ENCODE measurements at places on chromosomes 3 and 15.

- DNase-seq: no peak
Measured at GRCh38 chr3:34842706-34843480, 796.4 kb upstream of the ARPP21 start.

- DNase-seq: no peak
Measured at GRCh38 chr3:141521781-141522180, 35.0 kb downstream of the RASA2 start.

DNA sequence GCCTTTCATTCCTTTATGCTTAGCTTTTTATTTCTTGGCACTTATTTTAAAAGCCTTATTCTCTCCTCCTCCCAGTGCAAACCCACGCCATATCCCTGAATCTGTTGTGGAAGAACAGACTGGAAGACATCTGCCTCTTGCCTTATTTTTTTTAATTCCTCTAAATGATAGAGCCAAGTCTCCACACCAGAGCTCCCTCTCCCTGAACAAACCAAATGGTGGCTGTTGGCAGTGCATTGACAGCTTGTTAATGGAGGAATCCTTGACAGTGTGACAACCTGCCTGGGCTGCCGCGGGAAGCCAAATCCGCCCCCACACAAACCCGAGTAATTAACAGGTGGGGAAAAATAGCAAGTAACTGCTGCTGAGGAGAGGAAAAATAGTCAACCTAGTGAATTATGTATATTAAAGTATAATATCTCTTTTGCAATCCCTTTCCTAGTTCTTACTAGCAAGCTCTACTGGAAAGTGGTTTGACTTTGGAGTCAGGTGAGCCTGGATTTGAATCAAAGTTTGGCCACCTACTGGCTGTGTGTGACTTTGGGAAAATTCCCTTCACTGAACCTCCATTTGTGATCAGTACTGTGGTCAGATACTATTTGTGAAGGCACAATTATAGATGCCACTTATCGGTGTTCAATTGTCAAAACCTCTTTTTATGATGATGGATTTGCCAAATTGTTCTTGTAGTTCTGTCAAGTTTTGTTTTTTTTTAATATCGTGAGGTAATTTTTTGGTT lies 589.6 kb downstream of the PDCD6IP start:
- no peak for DNase-seq

DNA sequence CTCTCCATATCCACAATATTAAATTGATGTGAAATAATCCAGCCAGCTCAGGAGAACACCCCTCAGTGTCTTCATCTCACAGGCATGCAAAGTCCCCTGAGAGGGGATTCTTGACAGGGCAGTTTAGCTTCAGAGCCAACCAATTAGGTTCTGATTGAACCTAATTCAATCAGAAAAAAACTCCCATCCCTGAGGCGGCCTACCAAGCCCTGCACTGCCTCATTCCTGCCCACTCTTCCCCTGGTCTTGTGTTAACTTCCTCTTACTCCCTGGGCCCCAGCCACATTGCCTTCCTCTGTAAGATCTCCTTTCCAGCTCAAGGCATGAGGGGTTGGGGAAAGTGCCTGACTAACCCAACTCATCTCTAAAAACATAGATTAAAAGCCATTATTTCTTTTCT lies 46.1 kb downstream of the FRMD4B start:
- DNase-seq: no peak

GRCh38 chr15:76962337-76963013 lies 30.9 kb downstream of the RCN2 start:
- no peak for DNase-seq

- DNase-seq: no peak
Measured at GRCh38 chr3:59212128-59212779, 162.4 kb upstream of the CFAP20DC start.

DNA sequence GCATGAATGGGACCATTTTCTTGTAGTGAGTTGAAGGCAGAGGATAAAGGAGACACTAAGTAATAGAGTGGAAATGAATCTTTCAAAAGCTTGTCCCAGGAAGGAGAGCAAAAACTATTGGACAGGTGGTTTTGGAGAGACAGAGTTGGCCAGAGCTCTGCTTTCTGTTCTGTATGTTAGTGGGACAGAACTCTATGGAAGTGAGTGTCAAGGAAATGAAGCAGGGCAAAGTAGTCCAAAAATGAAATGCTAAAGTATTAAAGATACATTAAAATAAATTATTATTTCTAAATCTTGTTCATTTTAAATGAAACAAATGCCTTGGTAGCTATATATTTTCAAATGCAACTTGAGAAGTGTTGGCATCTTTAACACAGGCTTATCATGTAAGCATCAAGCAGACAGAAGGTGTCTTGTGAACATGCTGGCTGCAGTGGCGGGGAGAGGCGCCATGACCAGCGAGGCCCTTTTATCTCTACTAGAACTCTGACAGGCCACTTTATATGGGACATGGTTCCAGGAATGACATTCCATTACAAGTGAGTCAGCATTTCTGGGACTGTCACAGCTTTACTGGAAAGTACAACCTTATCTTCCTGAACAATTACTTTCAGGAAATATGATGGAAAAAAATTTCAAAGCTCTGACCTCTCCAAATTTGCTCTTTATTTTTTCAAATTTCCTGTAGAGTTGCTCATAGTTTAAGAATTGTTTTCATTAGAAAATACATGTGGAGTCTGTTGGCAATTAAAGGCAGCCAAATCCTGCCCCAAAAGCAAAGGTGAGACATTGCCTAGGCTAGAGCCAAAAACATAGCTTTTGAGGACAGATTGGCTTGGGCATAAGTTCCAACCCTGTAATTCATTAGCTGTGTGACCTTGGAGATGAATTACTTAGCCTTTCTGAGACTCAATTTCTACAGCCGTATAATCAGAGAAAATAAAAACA lies 106.5 kb downstream of the ECT2 start:
- DNase-seq: no peak

- DNase-seq: no peak
Measured at GRCh38 chr3:172221547-172221946, 182.2 kb downstream of the FNDC3B start.

GRCh38 chr3:34102288-34102687 lies 303.9 kb downstream of the PDCD6IP start:
- DNase-seq: no peak

- no peak for DNase-seq
Measured at GRCh38 chr3:40268802-40269524, 40.5 kb upstream of the EIF1B start.

DNA sequence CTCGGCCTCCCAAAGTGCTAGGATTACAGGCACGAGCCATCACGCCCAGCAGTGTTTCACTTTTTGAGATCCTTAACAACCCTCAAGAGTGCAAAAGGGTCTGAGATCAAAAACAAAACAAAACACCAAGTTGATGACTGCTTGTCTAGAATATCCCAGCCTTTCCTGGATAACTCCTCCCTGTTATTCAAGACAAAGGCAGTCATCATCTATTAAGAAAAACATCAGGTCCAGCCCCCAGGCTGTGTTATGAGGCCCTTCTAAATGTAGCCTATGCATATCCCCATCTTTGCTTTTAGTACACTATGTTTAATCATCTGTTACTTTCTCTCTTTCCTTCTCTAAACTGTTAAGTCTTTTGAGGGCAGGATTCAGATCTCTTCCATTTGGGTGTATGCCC lies 150.1 kb upstream of the FHIT start:
- DNase-seq: no peak

DNA sequence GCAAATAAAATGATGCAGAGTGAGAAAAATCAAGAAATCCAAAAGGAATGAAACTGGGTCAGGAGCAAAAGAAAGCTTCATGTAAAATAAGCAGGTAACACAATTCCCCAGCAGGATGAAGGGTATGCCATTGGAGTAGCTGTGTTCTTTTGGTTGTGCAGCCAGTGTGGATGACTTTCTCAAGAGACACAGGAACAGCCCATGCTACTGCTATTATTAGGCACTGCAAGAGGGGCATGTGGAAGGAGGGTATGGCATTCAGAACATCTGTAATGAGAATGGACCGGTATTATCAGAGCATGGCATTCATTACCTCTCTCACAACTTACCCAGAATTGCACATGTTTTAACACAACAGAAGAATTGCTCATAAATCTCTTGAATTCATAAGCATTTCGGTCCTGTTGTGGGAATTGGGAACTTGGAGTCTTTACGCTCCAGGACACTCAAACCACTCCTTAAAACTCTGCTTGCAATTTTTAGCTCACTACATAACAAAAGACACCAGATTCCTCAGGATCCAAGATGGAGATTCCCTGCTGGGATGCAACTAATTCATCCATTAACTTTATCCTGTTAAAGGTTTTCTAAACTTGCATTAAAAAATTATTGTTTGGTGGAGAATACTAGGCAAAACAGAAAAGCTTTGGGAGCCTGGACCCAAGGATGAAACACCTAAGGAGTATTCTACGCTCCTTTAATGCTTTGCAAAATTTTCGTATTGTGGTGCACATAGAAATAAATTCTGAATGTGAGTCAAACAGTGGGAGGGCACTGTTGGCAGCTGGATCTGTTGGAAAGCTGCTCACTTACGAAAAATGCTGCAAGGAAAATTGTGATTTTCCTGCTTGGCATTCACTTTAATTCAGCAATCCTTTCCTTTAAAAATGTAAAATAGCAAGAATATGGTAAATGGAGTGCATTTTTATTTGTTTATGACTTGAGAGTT lies 34.6 kb upstream of the CDIN1 start:
- no peak for DNase-seq

Data from activated T-helper 9 cell treated with anti-CD3 and anti-CD28 coated beads, Interleukin-2, amount 50 U/mL, for 16 hours (primary cell).